Left ventricle myocardium superior (tissue), 1 donor: ENCODE measurements at places on chromosomes 1 and 21. TPM values are rescaled to one million over a fixed set of nuclear protein-coding genes. Genes with fewer than 3 reads are reported as not detected.

GRCh38 chr1:66298464-66298863 is 235.5 kb upstream of the SGIP1 start:
- DNase-seq: no peak

DNA sequence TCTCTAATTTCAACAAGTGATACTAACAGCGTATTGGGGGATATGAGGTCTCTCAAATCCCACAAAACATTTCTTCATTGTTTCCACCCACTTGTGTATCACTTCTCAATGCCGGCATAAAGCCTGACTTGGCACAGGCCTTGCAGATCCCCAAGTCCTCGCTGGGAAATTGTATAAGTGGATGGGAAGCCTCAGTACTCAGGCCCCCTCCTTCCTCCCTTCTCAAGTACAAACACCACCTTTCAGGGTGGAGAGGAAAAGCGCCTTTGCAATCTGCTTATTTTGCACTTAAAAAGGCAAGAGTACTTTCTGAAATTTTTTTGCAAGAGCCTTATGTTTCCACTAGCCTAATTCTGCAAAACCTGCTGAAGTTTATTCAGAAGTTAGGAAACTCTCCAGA is 25.8 kb upstream of the KLHDC8A start:
- no peak for DNase-seq

DNA sequence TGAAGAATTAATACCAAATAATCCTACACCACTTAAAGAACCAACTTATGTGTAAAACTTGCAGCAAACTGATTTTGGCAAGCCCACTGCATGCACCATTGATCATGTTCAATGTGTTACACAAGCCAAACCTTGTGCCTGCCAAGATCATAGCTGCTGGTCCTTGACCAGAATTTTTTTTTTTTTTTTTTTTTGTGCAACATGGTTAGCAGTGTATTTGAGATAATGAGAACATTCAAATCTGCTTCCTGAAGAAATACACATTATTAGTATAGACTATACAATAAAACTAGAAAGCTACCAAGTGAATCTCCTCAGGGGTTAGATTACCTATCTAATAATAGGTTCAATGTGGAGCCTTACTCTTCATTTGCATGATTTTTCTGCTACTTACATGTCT is 421.0 kb downstream of the MRPL39 start:
- DNase-seq: no peak

- DNase-seq: no peak
Observed at GRCh38 chr1:200351826-200352549, 57.8 kb downstream of the ZNF281 start.

DNA sequence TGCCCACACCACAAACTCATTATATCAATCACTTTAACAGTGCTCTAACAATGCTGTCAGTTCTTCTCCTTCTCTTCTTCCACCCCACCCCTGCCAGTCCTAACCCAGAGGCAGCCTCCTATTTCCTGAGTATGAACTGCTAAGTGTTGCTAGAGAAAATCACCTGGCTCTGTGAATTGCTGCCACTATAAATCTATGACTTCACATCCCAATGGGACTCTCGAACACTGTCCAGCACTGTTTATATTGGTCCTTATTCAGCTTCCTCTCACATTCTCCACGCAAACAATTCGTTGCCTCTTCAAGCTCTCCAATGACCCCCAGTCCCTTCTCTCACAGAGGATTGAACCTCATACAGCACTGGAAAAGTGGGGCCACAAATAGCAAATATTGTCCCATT is 27.0 kb upstream of the USH2A start:
- no peak for DNase-seq

GRCh38 chr1:19704247-19705113 is 39.8 kb downstream of the HTR6 start:
- DNase-seq: peak; percentile 79

DNA sequence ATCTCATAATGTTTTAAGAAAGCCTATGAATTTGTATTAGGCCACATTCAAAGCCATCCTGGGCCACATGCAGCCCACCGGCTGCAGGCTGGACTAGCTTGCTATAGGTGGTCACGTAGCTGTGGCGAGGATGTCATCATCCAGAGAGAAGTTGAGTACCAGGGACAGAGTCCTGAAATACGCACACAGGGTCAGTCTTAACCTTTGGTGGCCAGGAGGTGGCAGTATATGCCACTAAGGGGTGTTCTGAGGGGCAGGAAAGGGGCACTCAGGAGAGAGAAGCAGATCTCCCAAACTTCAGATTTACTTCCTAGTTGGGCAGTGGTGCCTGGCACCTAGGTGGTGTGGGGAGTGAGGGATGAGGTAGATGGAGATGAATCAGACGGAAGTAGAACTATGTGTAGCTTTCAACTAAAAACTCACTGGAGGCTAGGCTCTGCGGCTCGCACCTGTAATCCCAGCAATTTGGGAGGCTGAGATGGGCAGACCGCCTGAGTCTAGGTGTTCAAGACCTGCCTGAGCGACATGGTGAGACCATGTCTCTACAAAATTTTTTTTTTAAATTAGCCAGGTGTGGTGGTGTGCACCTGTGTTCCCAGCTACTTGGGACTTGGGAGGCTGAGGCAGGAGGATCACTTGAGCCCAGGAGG is 16.3 kb upstream of the CDK18 start:
- peak; percentile 49 for DNase-seq

DNA sequence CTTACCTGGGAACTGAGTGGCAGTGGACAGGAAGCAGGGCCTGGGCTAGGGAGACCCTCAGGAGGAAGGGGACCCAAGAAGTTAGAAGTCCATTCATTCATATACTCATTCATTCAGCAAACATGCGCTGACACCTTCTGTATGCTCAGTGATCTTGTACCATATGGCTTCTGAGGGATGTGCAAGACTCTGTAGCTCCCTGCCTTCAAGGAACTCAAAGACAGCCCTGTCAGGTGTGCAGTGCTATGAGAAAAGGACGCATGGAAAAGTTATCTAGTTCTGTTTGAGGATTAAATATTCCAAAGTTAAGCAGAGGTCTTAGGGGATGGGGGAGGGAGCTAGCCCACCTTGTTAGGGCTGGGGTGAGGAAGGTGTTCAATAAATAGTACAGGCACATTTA is 12.5 kb downstream of the DMAP1 start:
- no peak for DNase-seq

DNA sequence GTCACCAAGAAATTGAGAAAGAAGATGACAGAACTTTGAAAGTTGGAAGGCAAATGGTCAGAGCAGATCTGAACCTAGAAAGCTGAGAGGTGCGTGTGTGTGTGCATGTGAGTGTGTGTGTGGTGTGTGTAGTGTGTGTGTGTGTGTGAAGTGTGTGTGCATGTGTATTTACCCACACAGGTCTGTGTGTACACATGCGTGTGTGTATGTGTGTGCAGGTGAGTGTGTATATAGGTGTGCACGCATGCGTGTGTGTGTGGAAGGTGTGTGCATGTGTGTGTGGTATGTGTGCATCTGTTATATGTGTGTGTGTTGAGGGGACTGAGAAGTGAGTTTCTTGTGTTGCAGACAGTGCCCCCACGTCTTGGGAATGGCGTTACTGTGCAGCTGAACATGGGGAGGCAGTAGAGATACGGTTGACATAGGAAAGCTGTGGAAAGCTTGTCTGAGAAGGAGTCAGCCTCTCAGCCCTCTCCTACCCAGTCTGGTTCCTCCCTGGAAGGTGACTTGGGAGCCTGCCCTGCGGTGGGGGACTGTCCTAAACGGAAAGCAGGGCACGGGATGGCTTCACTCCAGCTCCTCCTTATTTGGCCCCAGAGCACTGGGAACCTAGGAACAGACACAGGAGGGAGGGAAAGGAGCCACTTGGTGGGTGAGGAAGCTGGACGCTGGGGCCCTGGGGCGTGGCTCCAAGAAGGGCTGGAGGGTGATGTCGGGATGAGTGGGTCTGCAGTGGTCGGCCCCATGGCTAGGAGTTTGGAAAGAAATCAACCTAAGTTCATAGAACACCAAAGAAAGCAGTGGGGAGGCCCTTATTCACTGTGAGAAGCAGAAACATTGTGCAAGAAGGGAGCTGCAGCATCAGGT is 97.2 kb downstream of the PCBP3 start:
- DNase-seq: no peak

GRCh38 chr1:66305927-66306326 is 228.0 kb upstream of the SGIP1 start:
- no peak for DNase-seq

DNA sequence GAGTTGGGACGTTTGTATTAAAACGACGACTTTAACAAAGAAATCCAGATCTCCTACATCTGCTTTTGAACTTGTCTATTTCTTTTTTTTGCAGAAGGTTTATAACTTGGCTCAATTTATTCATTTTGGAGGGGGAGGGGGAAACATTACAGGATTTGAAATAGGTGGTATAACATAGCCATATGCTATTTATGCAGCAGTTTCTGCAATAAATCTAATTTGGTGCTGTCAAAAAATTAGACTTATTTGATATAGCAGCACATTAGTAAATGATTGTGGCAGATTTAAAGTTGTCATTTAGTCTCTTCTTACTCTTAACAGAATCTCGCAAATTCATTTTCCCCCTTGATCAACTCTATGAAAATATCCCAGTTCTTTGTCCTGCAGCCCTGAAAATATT is 138.2 kb downstream of the SDCCAG8 start:
- DNase-seq: no peak

- no peak for DNase-seq
Observed at GRCh38 chr1:89087241-89087640, 22.2 kb upstream of the GBP1 start.

DNA sequence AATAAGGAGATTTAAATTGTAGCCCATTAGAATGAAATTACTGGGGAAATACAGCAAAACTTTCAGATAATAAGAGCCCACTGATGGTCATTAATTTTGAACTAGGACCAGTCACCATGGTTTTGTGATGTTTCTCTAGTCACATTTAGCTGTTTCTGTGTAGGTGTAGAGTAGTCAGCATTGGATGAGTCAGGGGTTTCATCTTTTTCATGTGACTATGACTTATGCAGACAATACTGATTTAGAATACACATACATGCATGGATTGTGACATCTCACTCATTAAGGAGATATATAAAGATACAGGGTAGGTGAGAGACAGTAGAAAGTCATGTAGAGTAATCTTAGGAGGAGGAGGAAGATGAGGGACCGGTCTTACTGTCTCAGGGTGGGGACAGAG is 1192.7 kb downstream of the KCNT2 start:
- no peak for DNase-seq

DNA sequence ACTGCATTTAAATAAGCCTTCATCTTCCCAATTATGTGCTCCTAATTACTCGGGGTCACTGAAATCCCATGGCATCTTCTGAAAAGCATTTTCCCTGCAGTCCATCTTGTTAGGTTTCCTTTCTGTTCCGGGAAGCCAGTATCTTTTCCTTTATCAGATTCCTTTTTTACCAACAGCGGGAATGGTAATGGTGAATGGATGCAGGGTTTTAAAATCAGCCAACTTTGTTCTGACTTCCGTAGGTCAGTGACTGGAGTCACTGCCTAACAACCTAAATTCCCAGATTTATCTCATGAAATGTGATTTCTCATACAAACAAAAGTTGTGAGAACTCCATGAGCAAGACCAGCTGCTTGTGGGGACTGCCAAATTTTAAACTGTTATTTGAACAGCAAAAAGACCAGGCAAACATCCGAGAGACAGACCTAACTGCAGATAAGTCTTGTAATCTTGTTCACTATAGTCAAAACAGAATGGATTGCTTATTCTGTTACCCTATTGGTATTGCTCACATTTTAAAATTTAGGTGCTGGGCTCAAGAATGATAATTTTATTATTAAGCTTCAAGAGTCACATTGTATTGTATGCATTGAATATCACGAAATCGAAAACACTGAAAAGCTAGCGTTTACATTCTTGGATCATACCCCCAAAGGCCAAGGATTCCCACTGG is 1.2 kb upstream of the RWDD3 start:
- no peak for DNase-seq

DNA sequence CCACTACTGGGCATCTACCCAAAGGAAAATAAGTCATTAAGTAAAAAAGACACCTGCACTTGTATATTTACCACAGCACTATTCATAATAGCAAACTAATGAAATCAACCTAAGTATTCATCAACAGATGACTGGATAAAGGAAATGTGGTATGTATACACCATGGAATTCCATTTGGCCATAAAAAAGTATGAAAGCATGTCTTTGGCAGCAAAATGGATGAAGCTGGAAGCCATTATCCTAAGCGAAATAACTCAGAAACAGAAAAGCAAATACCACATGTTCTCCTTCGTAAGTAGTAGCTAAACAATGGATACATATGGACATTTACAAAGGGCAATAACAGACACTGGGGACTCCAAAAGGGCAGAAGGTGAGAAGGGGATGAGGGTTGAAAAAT is 485.7 kb upstream of the BRINP3 start:
- no peak for DNase-seq

DNA sequence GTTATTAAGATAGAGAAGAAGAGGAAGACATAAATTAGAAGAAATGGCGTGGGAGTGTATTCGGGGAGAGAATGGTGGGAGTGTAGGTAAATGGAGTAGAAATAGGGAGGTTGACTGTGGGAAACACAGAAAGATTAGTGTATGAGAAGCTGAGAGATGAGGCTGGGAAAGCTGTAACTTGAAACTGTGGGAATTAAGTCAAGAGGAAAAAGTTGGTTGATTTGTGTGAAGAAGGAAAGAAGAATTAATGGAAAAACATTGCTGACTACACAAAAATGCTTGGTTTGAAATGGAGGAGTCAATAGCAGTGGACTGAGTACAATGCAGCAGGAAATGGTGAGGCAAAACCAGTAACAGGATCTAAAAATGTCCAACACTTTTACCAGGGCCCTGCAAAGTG is 448.3 kb downstream of the PTPRC start:
- DNase-seq: no peak

GRCh38 chr1:53449021-53449420 is 10.2 kb upstream of the DMRTB1 start:
- DNase-seq: no peak

- no peak for DNase-seq
Observed at GRCh38 chr1:175865041-175865766, 121.8 kb upstream of the TNR start.

GRCh38 chr1:58783090-58783992 is 506 bp downstream of the JUN start:
- DNase-seq: peak; percentile 73

GRCh38 chr21:34520764-34521508 is 8.9 kb upstream of the KCNE1 start:
- peak; percentile 61 for DNase-seq

- DNase-seq: no peak
Observed at GRCh38 chr1:6392809-6393399, 663 bp downstream of the ACOT7 start.

- no peak for DNase-seq
Observed at GRCh38 chr1:58738876-58739275, 39.0 kb upstream of the MYSM1 start.

GRCh38 chr1:111191496-111191895 is 8.9 kb downstream of the DENND2D start:
- DNase-seq: no peak

The ELAVL4 gene
- total RNA-seq: not detected

The LPAR3 gene
- 20.4 TPM for total RNA-seq

The DDR2 gene
- 26.1 TPM for total RNA-seq

The RAP1GAP gene
- 3.4 TPM for total RNA-seq

The KRTAP7-1 gene
- total RNA-seq: not detected

The RAB25 gene
- not detected for total RNA-seq

The NTNG1 gene
- total RNA-seq: 0.57 TPM

The PLXNA2 gene
- total RNA-seq: 12.1 TPM

The RNU1-1 gene
- total RNA-seq: 4,234 TPM
